NCI-H187 treated with DMSO at 0.1 percent for 48 hours (cell line): ENCODE measurements at places on chromosomes 1 and 21.

GRCh38 chr1:186304982-186305949, 69.8 kb downstream of the TPR start:
- DNase-seq, result peak; percentile 20

GRCh38 chr1:241997401-241997998, 1.4 kb downstream of the MAP1LC3C start:
- no peak for DNase-seq

DNA sequence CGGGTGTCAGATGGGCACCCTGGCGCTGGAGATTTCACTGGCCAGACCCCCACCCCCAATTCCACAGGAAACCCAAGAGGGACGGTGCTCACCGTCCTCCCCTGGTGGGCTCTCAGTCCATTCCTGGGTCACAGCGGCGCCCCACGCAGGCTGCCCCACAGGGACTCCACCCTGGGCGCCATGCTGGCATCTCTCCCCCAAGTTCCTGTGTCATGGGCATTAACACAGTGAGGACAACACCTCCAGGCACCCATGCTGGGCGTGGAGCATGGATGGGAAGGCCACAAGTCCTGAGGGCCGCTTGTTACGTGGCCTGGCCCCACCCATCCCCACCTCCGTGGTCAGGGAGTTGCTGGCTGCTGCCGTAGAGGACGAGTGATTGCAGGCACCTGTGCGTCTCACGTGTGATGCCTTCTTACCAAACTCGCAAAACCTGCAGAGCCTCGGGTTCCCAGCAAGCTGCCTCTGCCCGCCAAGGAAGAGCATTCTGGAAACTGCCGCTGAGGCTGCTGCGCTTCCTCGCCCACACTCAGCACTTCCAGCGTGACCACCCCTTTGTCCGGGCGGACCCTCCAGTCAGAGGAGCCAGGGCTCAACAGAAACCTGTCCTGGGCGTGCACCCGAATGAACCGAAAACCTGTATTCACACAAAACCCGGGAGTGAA, 60.3 kb downstream of the SLX9 start:
- DNase-seq, result no peak

DNA sequence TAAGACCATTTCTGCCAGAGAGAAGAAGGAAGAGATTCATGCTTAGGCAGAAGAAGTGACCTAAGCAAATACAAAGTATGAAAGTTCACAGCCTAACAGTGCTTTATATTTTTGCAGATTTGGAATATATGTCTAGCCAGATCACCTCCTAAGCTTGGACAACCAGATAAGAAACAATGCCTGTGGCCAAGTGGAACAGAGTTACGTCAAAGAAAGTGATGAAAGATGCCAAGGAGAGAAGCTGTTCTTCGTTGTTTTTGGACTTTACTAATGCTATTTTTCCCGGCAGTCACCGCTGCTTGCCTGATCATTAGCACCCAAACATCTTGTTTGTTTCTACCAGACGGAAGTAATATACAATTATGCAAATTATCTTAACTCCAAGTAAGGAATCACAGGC, 489.2 kb upstream of the C1orf87 start:
- no peak for DNase-seq

DNA sequence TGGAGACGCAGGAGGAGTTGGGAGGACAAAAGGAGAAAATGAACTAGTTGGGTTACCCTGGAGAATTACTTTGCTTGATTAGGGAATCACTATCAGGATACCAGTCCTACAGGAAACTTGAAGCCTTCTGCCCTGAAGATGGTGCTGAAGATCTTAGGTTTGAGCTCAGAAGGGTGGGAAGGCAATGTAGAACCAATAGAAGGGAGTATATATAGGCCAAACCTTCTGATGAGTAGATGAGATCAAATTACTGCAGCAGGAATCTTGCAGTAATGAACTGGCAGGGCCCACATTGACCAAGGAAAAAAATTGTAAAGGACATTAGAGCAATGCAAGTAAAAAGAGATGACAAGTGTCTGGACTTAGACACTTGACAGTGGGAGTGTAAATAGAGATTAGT, 116.3 kb upstream of the CACYBP start:
- peak; percentile 11 for DNase-seq

GRCh38 chr21:33197496-33197895, 32.2 kb upstream of the IFNAR2 start:
- DNase-seq, result no peak

DNA sequence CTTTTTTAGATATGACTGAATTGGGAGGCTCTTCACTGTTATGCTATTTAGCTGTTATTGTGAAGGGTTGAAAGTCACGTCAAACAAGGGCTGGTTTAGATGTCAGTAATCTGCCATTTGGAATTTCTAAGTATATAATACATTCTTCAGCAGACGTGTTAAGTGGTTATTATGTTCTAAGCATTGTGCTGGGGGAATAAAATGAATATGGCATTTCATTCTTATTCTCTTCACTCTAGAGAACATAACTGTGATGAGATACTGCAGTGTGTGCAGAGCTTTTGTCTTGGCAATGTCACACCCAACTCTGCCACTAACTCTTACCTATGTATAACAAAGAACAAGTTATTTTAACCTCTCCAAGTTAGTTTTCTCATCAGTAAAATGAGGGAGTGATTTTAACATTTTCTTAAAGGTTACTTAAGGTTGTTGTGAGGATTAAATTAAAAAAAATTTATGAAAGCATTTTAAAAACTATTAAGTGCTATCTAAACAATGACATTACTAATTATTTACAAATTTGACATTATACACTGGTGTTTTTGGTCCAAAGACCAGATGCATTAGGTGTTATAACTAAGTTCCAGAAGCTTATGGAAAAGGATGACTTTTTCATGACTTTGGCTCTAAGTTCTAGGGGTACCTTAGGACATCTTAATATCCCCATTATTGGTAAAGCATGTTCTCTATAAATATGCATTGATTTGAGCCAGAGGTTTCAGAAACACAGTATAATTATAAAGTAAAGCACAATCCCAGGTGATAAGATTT, 58.3 kb downstream of the SLC30A7 start:
- DNase-seq, result no peak

- no peak for DNase-seq
Observed at GRCh38 chr1:109804660-109805059, 40.9 kb upstream of the EPS8L3 start.

DNA sequence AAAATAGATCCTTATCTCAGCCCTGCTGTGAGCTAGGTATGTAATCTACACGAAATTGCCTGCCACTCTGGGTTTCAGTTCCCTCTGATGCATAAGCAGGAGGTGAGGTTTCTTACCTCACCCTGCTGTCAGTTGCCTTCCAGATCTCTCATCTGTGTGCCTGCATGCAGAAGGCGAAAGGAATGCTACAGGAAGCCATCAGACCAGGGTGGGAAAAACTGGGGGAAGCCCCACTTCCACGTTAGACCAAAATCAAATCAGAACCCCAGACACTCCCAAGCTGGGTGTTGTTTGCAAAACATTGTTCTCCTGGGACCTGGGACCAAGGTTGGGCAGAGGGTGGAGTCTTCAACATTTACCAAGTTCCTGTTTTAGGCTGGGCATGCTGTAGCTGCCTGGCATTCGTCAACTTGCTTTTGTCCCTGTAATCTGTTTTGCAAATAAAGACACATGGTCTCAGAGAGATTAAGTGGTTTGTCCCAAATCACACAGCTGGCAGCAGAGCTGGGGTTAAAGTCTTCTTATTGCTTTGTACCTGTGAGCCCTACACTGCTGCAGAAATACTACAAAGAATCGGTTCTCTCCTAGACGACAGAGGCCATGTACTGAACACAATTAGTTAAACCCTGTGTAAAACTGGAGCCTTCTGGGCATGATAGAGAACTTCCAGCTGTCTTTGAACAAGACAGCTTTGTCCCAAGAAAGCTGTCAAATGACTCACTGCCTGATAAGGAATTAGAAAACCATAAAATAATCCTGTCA, 389.7 kb upstream of the RUNX1 start:
- no peak for DNase-seq

DNA sequence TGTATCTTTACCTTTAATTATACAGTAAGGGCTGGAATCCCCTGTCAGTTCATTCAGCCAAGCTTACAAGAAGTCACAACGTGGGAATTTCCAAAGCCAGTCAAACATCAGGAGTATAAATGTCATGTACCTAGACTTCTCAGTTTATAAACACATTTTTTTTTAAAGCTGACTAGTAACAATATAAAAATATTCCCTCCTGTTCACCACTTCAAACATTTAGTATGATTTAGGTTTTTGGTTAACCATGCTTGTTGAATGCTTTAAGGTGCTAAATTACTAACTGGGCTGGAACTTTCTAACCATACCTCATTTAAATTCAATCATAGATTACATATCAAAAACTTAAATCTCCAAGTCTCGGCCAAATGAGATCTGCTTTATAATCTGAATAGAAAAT, 44.0 kb downstream of the JAK1 start:
- DNase-seq, result no peak

DNA sequence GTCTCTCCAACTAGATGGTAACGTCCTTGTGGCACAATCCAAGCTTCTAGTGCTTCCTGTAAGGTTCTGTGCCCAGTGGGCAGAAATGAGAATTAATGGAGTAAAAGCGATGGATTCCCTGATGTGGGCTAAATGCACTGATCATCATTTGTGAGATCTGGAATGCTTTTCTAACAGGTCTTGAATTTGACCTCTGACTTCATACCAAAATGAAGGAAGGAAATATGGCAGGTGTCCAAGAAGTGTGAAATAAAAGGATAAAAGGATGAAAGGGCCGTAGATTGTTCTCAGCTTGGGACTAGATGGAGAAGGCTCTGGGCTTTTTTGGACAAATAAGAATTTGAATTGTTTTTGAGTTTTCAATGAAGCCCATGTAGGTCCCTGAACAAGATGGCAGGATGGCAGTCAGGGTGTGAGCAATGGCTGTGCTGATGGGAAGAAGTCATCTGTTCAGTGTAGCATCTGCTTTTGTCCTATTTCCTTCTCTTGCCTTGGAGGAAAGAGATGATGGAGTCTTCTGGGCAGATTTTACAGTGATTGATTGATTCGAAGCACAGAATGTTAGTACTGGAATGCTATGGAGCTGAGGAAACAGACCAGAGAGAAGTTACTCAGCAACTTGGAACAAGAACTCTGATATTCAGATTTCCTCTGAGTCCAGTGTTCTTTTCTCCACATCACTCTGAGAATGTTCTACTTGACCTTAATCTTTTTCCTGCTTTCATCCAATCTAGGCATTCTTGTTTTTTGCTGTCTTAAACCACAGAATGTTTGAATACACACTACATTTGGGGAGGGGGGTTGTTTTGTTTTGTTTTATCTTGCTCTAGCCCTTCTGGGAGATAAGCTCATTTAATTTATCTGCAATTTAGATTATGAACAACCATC, 286.0 kb downstream of the HLX start:
- DNase-seq, result no peak

GRCh38 chr21:38389896-38390295, 108.4 kb downstream of the ERG start:
- DNase-seq, result no peak

DNA sequence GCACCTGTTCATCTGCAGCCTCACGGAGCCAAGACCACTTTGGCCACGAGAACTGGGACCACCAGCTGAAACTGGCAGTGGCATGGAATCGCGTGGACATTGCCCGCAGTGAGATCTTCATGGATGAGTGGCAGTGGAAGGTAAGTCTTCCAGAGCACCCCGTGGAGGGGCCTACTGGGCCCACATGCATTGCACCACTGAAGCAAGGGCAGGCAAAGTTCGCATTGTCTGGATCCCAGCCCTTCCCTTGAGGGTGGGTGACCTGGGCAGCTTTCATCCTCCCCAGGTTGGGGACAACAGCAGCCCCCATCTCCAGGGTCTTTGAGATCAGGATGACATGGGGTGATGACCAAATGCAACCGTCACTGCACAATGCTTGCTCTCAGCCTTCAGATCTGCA, 37.5 kb downstream of the TRPM2 start:
- no peak for DNase-seq

- no peak for DNase-seq
Observed at GRCh38 chr1:221515496-221515895, 226.4 kb downstream of the DUSP10 start.

GRCh38 chr1:54342288-54342687, 63.9 kb downstream of the SSBP3 start:
- DNase-seq, result peak; percentile 31

- DNase-seq, result no peak
Observed at GRCh38 chr1:26070296-26070962, 3.0 kb upstream of the TRIM63 start.

GRCh38 chr1:192160196-192160595, 1.9 kb downstream of the RGS18 start:
- no peak for DNase-seq

GRCh38 chr1:22976461-22977243, 4.0 kb upstream of the LACTBL1 start:
- peak; percentile 21 for DNase-seq

- no peak for DNase-seq
Observed at GRCh38 chr1:239023732-239024360, 362.5 kb upstream of the CHRM3 start.
